ENCODE measurements at places on chromosomes 3 and 15.
A peak's percentile ranks its signal among the peaks of the same experiment; 100 is the strongest.

DNA sequence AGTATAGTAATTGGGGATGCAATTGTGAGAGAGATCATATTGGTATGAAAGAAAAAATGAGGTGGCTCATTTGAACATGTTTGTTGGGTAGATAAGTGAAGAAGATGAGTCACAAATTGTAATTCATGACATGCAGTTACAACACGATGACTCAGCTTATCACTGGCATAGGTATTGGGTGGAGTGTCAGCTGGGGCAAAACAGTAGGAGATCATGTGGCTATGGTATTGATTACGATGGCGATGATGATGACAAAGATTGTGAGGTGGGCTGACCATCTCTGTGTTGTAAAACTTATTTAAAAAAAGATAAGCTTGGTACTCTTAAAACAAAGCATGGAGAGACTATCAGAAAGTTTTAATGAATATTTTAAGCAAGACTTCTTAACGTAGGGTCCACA is 11.6 kb upstream of the DPH6 start:
- no peak for DNase-seq

DNA sequence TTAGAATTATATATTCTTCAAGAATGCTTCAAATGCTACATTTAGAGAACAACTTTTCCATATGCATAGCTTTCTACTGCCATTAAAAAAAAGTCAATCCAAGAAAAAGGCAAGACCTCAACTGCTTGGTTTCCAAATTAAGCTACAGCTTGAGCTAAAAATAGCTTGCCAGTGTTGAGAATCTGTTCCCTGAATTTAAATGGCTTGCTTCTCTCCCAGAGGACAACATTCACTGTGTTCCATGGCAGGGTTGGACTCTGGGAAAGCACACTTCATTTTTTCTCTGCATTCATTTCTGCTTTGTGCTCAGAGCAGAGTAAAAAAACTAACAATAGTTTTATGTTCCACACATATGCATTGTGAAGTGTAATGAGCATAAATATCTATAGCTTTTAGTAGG is 50.3 kb upstream of the ACTL6A start:
- DNase-seq = no peak

DNA sequence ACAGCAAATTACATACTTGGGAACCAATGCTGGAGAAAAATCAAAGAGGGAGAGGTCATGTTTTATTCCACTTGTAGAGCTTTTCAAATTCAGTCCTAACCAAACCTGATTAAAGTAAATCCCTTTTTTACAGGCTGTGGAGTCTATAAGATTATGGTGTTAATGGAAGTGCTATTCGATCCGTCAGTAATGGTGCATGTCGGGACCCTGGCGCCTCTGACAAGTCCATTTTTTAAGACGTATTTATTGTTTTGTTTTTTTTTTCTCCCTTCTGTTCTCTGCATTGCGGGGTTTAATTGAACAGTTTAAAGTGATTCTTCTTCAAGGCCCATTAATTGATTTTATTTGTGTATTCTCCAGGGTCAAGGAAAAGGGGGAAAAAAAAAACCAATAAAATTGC is 725.9 kb downstream of the TUSC7 start:
- no peak for DNase-seq

DNA sequence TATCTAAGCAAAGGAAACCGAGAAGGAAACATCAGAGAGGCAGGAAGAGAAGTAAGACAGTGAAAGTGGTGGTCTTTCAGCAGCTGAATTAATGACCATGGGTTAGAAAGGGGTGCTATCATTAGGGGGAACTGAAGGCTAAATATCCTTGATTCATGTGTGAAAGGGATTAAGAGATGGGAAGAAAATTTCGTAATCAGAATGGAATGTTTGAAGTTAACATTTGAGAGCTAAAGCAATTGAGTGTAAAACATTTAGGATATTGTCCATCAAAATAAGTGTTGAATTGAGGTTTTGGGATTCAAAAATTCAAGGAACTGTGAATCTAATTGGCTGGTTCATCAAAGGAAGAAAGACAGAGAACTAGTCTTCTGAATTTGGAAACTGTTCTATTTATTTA is 4.1 kb upstream of the ECT2 start:
- no peak for DNase-seq

DNA sequence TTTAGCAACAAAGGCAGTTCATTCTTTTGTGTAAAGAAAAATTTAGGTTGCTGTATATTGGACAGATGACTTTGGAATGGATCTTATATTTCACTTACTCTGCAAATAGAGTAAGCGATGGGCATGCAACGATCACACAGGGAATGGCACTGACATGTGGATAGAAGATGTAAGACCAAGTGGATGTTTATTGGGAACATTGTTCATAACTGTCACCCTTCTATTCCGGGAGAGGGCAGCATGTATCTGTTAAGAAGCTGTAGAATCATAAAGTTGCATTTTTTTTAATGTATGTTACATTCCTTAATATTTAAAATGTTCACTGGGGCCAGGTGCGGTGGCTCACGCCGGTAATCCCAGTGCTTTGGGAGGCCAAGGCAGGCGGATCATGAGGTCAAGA is 41.2 kb downstream of the HPS3 start:
- no peak for DNase-seq

DNA sequence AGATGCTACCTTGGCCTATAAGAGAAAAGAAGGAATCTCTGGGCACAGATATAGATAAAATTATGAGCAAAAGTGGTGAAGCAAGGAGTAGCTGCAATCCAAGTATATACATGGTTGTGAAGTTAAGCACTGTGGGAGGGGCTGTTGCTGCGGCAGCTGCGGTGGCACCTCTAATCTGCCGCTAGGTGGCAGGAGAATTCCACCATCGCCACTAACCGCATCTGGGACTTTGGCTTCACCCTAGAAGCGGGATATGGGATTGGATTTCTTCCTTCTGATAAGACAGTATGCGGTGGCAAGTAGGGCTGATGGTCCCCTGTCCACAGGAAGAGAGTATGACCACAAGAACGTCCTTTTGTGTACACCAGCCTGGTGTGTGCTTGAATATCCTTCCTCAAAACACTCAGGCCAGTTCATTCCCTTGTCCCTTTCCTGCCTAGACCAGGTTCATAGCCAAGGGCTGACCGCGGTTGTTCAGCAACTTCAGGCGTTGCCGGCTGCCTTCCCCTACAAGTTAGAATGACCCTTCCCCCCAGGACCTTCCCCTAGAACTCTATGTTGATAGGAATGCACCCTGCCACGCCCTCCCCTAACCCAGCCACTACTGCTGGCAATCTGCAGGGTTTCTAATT is 5.1 kb downstream of the MAGEL2 start:
- DNase-seq = peak; percentile 78

- DNase-seq = no peak
Measured at GRCh38 chr15:58407236-58407775, 24.5 kb upstream of the LIPC start.

GRCh38 chr15:39083213-39083612 is 497.7 kb upstream of the THBS1 start:
- DNase-seq = no peak

- DNase-seq = no peak
Measured at GRCh38 chr3:62768896-62769295, 106.3 kb downstream of the CADPS start.

DNA sequence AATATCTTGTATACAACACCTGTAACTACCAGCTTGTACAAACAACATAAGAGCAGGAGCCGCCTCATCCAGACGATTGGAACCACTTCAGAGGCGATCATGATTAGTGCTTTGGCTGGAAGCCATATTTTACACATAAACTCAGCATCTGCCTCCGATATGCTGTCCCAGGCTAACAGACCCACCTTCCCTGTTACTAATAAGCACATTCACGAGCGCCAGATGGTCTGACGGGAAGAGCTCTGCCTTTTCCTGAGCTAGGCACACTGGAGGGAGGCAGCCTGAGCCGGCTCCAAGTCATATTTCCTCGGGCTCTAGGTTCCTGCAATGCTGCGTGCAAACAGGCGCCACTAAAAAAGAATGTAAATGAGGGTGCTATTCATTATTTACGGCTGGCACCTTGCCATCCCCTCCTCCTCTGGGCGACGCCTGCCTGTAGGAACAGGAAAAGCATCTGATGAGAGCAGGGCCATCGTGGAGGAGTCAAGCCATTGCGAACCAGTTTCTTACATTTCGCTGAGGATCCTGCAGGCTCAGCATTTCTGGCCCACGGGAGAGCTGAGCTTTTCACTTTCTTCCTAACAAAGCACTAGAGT is 98.2 kb downstream of the ANXA2 start:
- peak; percentile 40 for DNase-seq

DNA sequence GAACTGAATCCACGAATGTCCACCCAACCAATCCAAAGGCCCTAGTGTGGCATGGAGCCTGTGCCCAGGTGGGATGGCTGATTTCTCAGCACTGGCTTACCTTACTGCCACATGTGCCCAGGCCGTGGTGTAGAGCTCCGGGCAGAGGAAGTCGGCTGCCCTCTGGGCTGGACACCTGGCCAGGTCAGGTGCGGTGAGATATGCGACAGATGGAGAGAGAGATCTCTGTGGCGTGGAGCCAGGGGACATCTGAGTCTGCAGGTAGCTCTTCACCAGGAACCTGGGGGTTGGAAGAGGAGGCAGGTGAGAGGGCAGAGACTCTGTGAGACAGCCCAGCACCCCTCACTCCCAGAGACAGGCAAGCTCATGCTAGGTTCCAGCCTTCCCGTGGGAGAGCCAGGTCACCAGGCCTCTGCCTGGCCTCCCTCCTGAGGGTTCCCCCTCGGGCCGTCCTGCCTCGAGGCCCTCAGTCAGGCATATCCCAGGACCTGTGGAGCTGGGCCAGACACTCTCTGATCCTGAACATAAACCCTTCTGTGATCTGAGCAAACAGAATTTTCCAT is 12.6 kb downstream of the ACOX2 start:
- peak; percentile 13 for DNase-seq

GRCh38 chr3:127417709-127418559 is 130.1 kb upstream of the PRR20G start:
- no peak for DNase-seq

- no peak for DNase-seq
Measured at GRCh38 chr3:158977497-158977896, 175.6 kb downstream of the MFSD1 start.

DNA sequence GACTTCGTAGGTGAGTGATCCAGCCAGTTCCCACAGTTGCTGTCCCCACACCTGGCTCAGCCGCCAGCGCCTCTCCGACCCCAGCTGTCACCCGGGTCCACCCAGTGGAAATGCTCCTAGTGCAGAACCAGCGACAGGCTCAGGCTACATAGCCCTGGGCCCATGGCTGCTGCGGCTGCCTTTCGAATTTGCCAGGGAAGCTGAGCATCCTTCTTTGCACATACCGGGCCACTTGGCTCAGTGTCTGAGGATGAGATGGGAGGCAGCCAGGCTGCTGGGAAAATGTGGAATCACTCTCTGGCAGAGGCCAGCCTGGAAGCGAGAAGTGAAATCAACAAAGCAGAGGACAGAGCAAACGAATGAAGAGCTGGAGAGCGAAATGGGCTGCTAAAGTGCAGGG is 80.1 kb downstream of the ST8SIA2 start:
- DNase-seq = no peak

DNA sequence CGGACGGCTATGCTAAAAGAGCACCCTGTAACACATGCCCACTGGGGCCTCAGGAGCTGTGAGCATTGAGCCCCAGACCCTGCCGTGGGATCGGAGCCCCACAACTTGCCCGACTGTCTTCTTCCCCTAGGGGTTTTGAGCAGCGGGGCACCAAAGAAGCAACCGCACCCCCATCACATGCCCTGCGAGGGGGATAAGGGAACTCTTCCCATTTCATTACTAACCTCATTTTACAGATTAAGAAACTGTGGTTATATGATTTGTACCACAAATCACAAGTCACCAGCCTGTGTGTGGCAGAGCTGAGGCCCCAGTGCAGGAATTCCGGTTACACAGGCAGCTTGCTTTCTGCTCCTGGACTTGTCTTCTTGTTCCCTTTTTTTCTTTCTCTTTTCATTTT is 86.2 kb downstream of the CD47 start:
- DNase-seq = no peak

DNA sequence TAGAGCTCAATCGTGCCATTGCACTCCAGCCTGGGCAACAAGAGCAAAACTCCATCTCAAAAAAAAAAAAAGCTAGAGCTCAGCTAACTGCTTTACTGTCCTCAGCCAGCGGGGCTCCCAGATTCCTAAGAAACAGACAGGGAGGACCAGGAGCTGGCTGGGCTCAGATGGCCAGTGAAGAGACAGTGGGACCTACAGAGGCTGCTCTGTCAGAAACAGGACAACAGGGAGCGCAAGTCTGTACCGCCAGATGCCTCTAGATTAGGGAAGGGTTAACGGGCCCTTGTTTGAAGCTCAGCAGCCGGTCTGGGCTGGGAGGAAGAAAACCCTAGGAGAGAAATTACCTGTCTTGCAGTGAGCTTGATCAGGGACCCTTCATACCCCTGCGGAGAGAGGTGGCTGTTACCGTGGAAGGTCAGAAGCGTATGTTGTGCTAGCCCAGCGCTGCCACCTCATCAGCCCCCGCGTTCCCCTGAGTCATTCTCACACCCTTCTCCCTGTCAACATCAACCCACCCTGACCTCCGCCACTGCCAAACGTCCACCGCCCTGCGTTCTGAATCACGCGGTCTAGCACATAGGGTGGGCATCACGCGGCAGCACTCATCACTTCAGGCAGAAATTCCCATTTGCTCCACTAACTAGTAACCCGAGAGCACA is 25.3 kb downstream of the RBPMS2 start:
- peak; percentile 90 for DNase-seq

DNA sequence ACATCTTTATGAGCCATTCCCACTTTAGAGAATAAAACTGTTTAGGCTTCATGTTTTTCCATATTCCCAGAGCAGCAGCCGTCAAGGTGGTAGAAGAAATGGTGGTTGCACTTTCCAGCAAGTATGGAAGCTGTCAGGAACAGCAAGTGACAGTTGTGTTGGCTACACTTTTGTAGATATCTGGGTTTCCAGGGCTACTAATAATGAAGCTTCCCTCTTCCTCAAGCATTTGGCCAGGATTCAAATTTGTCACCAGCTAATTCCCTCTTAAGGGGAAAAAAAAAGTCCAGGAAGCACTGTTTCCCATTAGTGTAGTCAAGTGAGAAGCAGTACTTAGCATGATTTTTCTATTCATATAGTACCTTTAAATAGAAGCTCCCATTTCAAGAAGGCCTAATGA is 252.8 kb downstream of the IGSF11 start:
- no peak for DNase-seq

DNA sequence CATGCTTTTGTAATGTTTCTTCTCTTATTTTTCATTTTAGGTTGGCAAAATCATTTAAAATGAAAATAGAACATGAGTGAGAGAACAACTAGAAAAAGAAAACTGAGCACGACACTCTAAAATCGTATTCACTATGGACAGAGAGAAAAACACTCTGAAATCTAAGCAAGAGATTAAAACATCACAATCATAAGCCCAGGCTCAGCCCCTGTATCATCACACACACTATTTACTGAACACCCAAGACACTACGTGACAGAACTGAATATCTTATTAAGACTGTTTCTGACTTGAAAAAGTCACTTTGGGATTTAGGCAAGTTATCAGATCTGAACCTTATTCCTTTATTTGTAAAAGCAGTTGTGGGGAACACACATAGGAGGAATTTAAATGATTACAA is 82.6 kb upstream of the PLXND1 start:
- no peak for DNase-seq

GRCh38 chr3:150341891-150342290 is 66.2 kb upstream of the TSC22D2 start:
- no peak for DNase-seq

GRCh38 chr3:106263011-106263410 is 394.2 kb upstream of the CBLB start:
- DNase-seq = no peak

GRCh38 chr15:52466134-52466701 is 62.5 kb downstream of the MYO5A start:
- peak; percentile 67 for DNase-seq

Data from H7 (cell line).